Hindlimb muscle (tissue), 1 donor: ENCODE measurements at places on chromosomes 6 and 20. TPM values are rescaled to one million over a fixed set of nuclear protein-coding genes. Genes with fewer than 3 reads are reported as not detected.
A peak's percentile ranks its signal among the peaks of the same experiment; 100 is the strongest.

DNA sequence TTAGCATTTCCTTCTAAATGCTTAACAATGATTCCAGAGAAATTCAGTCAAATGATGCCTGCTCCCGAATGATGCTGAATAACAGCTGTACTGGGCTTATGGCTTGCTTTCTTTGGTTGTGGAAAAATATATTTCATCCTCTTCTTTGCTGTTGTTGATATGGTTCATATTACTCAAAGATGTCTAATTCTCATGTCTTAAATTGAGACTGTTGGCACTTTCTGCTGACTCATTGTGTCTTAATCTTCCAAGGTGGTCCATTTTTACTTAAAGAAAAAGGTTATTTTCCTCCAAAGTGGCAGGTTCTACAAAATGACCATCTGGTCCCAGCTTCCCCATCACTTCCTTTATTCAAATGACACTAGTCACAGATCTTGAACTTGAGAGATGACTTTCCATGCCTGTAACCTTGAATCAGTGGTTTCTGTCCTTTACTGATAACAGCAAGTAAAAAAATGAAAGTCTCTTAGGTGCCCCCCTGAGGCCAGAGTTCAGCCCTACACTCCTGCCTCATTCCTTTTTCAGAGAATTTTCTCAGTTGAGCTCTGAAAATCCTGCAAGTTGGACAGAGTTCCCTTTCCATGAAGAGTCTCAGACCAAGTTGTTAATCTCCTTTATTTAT lies 6.9 kb downstream of the SNAP25 start:
- DNase-seq: no peak

The NKX2-4 gene
- polyA plus RNA-seq: not detected

DNA sequence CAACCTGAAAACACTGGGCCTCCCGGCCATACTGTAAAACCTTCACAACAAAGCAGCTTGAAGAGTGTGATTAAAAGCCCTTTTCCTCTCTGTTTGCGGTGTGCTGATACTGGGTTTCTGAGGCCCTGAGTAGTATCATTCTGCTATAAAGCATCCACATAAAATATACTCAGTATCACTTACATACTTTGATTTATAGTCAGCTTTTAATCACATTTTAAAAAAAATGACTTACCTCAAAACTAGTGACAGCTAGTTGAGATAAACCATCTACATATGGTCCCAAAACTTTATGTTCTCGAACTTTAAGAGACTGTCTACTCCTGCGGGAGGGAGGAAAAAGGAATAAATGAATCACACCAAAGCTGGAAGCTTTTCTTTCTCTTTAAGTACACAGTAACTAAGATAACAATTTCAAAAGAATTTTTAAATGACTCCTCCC lies 135.7 kb downstream of the KIF13A start:
- no peak for DNase-seq

GRCh38 chr20:52150440-52151258 lies 40.9 kb downstream of the ZFP64 start:
- DNase-seq: peak; percentile 34

GRCh38 chr20:11895861-11896387 lies 21.8 kb upstream of the BTBD3 start:
- no peak for DNase-seq

The TNFRSF6B gene
- 1.6 TPM for polyA plus RNA-seq

DNA sequence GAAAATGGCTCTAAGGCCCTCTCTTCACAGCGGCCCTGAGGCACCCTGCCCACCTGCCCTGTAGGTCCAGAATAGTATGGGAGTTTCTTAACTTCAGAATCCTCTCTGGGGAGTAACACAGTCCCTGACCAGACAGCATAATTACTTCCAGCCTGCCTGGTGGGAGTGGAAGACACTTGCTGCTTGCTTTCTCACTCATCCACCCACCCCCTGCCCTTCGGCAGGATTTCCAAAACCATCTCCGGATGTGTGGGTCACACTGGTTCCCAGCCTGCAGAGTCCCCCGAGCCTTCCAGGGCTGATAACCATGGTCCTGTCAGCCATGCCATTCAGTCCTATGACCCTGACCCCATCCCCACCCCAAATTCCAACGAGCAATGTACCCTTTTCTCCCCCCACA lies 5.4 kb downstream of the SLC29A1 start:
- no peak for DNase-seq
